ENCODE measurements at places on chromosomes 5 and 9. TPM values are rescaled to one million over a fixed set of nuclear protein-coding genes. Genes with fewer than 3 reads are reported as not detected.

DNA sequence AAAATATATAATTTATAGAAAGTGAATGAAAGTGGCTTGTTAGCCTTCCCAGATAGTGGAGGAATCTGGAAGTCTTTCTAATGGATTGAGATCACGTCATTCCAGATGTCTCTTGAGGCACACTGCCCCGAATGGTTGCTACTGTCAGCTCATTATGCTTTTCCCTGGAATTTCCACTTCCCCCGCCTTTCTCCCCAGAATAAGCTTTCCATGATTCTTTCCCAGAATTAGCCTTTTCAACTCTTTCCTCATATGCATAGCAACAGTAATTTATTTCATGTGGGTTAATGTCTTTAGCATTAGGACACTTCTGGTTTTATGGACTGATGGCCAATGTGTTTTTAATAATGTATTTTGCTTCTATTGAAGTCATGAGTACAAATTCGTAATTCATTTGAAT lies 81.5 kb downstream of the PALM2AKAP2 start:
- no peaks in the 10 kb centered on the region for H3K27me3 ChIP-seq
- H3K4me3 ChIP-seq: no peak overlapping the region

Gene RASGEF1C
- total RNA-seq: not detected

Gene UGT3A1
- not detected for total RNA-seq

- no peaks in the 10 kb centered on the region for H3K4me1 ChIP-seq
- DNase-seq: no peak
- no peaks in the 10 kb centered on the region for H3K27me3 ChIP-seq
Measured at GRCh38 chr5:59483971-59484472, 409.5 kb downstream of the PDE4D start.

DNA sequence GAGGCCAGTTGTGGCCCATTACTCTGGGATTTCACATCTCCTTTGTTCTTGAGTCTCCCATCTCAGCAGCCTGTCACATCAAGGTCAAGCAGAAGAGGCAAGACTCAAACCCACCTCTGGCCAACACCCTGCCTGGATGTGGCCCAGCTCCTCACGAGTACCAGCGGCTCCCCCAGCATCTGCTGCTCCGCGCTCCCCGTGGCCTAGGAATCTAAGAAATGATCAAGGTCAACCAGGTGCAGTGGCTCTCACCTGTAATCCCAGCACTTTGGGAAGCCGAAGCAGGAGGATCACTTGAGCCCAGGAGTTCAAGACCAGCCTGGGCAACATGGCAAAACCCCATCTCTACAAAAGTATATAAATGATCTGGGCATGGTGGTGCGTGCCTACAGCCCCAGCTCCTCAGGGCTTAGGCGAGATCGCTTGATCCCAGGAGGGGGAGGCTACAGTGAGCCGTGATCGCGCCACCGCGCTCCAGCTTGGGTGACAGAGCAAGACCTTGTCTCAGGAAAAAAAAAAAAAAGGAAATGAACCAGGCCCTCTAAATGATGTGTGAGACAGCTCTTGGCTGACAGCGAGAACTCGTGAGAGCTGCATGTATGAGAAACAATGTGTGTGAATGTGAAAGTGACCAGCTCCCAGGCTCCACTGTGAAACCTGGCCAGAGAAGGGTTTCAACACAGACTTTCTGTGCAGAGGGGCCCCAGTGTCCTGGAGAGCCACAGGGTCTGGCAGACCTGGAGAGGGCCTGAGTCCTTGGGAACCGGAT lies 61.6 kb upstream of the ANGPTL2 start:
- H3K27me3 ChIP-seq: no peaks in the 10 kb centered on the region
- no peaks in the 10 kb centered on the region for H3K36me3 ChIP-seq
- H3K4me1 ChIP-seq: no peaks in the 10 kb centered on the region
- H3K27ac ChIP-seq: no peak overlapping the region
- DNase-seq: no peak

GRCh38 chr9:27279611-27280010 lies 17.3 kb downstream of the EQTN start:
- no peaks in the 10 kb centered on the region for H3K27me3 ChIP-seq
- H3K4me1 ChIP-seq: no peaks in the 10 kb centered on the region
- H3K36me3 ChIP-seq: no peaks in the 10 kb centered on the region
- no peak overlapping the region for H3K4me3 ChIP-seq
- DNase-seq: no peak

Gene PPP2R2B
- 0.33 TPM for total RNA-seq

DNA sequence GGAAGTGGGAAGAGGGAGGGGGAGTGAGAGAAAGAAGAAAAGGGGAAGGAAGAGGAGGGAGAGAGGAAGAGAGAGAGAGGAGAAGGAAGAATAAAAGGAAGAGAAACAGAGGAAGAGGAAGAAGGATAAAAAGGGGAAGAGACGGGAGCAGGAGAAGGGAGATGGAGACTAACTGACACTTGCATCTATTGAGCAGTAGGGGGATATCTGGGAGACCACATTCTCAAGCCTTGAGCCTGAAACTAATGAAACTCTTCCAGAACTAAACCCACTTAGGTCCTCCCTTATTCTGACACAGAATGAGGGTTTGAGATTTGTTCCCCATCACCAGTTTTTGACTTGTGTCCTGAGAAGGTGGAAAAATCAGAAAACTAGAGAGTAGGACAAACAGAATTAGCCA lies 533.3 kb downstream of the CDH12 start:
- H3K27ac ChIP-seq: no peak overlapping the region
- H3K4me1 ChIP-seq: no peaks in the 10 kb centered on the region
- H3K36me3 ChIP-seq: no peaks in the 10 kb centered on the region
- DNase-seq: no peak
- H3K27me3 ChIP-seq: no peaks in the 10 kb centered on the region

GRCh38 chr5:13316176-13316575 lies 628.3 kb downstream of the DNAH5 start:
- H3K27me3 ChIP-seq: no peaks in the 10 kb centered on the region
- H3K4me3 ChIP-seq: no peak overlapping the region
- H3K27ac ChIP-seq: no peak overlapping the region
- no peaks in the 10 kb centered on the region for H3K4me1 ChIP-seq

Gene CD274
- 3.1 TPM for total RNA-seq

Gene ZDHHC21
- total RNA-seq: 29.1 TPM

Gene CD14
- 46.9 TPM for total RNA-seq

Gene CLINT1
- 157 TPM for total RNA-seq

- no peak overlapping the region for H3K27ac ChIP-seq
- H3K36me3 ChIP-seq: no peaks in the 10 kb centered on the region
- H3K4me3 ChIP-seq: no peak overlapping the region
Measured at GRCh38 chr9:108073823-108074222, 584.3 kb upstream of the KLF4 start.

DNA sequence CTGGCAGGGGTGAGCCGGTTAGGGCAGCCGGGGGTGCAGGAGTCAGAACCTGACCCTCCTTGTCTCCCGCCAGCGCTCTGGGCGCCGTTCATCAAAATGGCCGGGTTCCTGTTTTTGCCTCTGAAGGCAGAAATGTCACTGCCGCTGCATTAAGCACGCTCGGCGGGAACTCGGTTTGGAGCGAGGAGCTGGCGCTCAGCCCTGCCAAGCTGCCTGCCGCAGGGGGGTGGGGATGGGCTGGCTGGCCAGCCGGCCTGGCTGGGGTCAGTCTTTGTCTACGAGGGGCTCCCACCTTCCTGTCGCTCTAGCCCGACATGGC lies 63.7 kb downstream of the CXXC5 start:
- peak overlapping the region; percentile 59 for H3K4me3 ChIP-seq
- peaks cover 12% of the 10 kb centered on the region for H3K4me1 ChIP-seq
- no peaks in the 10 kb centered on the region for H3K27me3 ChIP-seq
- no peak for DNase-seq

DNA sequence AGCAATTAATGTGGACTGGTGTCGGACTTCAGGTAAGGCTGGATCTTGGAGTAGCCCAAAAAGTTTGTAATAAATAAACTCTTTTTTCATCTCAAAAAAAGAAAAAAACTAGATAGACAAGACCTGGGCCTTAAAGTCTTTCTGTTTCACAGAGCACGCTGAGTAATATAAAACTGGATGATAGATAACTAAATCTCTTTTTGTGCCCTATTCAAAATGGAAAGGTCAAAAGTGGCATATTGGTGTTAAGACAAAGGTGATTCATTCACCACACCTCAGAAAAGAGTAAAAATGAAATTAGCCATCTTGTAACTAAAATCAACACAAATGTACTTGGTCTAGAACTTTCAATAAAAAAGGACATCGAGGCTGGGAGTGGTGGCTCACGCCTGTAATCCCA lies 30.3 kb upstream of the RFK start:
- no peak overlapping the region for H3K4me3 ChIP-seq
- no peaks in the 10 kb centered on the region for H3K36me3 ChIP-seq
- no peak for DNase-seq
- no peaks in the 10 kb centered on the region for H3K27me3 ChIP-seq
- H3K4me1 ChIP-seq: no peaks in the 10 kb centered on the region
- no peak overlapping the region for H3K27ac ChIP-seq

- no peaks in the 10 kb centered on the region for H3K27me3 ChIP-seq
- H3K4me1 ChIP-seq: no peaks in the 10 kb centered on the region
- no peak for DNase-seq
- no peak overlapping the region for H3K4me3 ChIP-seq
- H3K36me3 ChIP-seq: no peaks in the 10 kb centered on the region
Measured at GRCh38 chr5:122653087-122654017, 121.5 kb upstream of the SNX2 start.

DNA sequence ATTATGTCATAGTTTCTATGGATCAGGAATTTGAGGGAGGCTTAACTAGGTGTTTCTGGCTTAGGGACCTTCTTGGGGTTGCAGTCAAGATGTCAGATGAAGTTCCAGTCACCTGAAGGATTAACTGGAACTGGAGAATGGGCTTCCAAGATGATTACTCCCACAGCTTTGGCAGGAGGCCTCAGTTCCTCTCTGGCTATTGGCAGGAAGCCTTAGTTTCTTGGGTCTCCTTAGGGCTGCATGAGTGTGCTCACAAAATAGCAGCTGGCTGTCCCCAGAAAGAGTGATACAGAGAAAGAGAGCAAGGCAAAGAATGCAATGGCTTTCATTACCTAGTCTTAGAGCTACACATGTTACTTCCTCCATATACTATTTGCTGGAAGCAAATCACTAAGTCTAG lies 138.1 kb upstream of the TLE4 start:
- H3K36me3 ChIP-seq: no peaks in the 10 kb centered on the region
- H3K4me3 ChIP-seq: no peak overlapping the region
- no peak overlapping the region for H3K27ac ChIP-seq
- no peaks in the 10 kb centered on the region for H3K4me1 ChIP-seq

- no peaks in the 10 kb centered on the region for H3K4me1 ChIP-seq
Measured at GRCh38 chr5:126753227-126753626, 23.7 kb upstream of the LMNB1 start.

DNA sequence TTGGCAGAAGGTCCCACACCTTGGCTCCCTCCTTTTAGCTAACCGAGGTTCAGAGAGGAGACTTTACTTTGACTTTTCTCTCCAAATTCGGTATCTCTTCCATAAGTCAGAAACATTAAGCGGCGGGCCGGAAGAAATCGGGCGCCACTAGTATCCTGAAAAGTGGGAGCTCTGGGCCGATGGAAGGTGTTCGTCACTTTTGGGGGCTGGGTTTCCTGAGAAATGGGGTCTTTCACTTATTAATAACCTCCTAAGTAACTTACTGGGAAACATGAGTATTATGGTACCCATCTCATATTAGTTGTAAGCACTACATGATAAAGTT lies 716 bp downstream of the STX17 start:
- H3K36me3 ChIP-seq: no peaks in the 10 kb centered on the region
- no peaks in the 10 kb centered on the region for H3K27me3 ChIP-seq
- no peak for DNase-seq
- peak overlapping the region; percentile 100 for H3K27ac ChIP-seq
- peaks cover 5% of the 10 kb centered on the region for H3K4me1 ChIP-seq

DNA sequence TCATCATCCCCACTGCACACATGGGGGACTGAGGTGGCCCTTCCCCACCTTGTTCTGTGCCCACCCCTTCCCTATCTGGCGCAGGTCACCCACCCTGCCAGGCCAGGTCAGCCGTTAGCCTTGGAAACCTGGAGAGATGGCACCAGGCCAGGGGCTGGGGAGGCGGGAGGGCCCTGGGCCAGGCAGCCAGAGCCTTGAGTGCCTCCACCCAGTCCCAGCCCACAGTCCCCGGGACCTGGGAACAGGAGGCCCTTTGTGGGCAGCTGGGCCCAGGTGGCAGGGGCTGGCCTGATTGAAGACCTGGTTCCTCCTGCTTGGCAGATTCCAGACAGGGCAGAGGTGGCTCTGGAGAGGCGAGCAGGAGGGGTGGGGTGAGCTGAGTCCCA lies 70.6 kb downstream of the LRSAM1 start:
- peak overlapping the region; percentile 88 for H3K27ac ChIP-seq
- peak overlapping the region; percentile 4 for H3K4me3 ChIP-seq
- peaks cover 3% of the 10 kb centered on the region for H3K36me3 ChIP-seq
- no peak for DNase-seq

- no peak overlapping the region for H3K4me3 ChIP-seq
- H3K36me3 ChIP-seq: peaks cover 11% of the 10 kb centered on the region
- DNase-seq: no peak
- H3K4me1 ChIP-seq: no peaks in the 10 kb centered on the region
- no peaks in the 10 kb centered on the region for H3K27me3 ChIP-seq
- peak overlapping the region; percentile 77 for H3K27ac ChIP-seq
Measured at GRCh38 chr9:437574-438001, 222.9 kb downstream of the DOCK8 start.

Gene MAMDC4
- total RNA-seq: 3.4 TPM

- H3K27me3 ChIP-seq: no peaks in the 10 kb centered on the region
- no peak for DNase-seq
- H3K36me3 ChIP-seq: no peaks in the 10 kb centered on the region
- H3K4me1 ChIP-seq: no peaks in the 10 kb centered on the region
- no peak overlapping the region for H3K4me3 ChIP-seq
Measured at GRCh38 chr5:65326922-65327321, 154.8 kb downstream of the ADAMTS6 start.

GRCh38 chr5:177607452-177608192 lies 7.7 kb downstream of the B4GALT7 start:
- H3K4me3 ChIP-seq: no peak overlapping the region
- peak; percentile 34 for DNase-seq
- no peaks in the 10 kb centered on the region for H3K36me3 ChIP-seq
- no peaks in the 10 kb centered on the region for H3K4me1 ChIP-seq
- H3K27ac ChIP-seq: no peak overlapping the region

Gene PCA3
- total RNA-seq: 0.44 TPM

- H3K27me3 ChIP-seq: no peaks in the 10 kb centered on the region
- DNase-seq: no peak
- H3K36me3 ChIP-seq: no peaks in the 10 kb centered on the region
- H3K4me3 ChIP-seq: no peak overlapping the region
Measured at GRCh38 chr5:35369965-35370790, 139.9 kb upstream of the PRLR start.

Gene FOXD4L3
- total RNA-seq: 0.15 TPM

- DNase-seq: no peak
- no peaks in the 10 kb centered on the region for H3K27me3 ChIP-seq
- no peaks in the 10 kb centered on the region for H3K36me3 ChIP-seq
- no peak overlapping the region for H3K4me3 ChIP-seq
- H3K27ac ChIP-seq: no peak overlapping the region
Measured at GRCh38 chr5:90612919-90613318, 54.3 kb downstream of the ADGRV1 start.

All from breast epithelium (tissue), 4 donors.